Hypothalamus (tissue), 51 donors: ENCODE measurements at places on chromosomes 2 and 18.

DNA sequence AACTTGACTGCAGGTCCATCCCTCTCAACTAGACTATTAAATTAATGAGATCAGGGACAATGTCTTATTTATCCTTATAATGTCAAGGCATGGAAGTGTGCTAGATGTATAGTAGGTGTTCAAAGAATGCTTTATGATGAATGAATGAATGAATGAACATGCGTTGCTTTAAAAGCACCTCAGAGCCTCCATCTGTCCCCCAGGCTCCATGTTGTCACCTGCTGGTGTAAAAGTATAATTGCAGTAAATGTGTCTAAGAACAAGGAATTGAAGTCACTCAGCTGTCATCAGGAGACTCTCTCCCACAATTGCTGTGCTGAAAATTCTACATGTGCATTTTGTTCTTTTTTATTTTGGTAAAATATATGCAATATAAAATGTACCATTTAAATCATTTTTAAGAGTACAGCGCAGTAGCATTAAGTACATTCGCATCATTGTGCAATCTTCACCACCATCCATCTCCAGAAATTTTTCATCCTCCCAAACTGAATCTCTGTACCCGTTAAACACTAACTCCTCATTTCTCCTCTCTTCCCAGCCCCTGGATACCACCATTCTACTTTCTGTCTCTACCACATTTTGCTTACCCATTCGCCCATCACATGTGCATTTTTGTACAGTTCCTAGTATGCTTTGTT lies 52.6 kb downstream of the GNAL start:
- DNase-seq = no peak

GRCh38 chr2:37698931-37699481 lies 27.6 kb upstream of the CDC42EP3 start:
- no peak for DNase-seq

GRCh38 chr2:80560326-80560725 lies 255.8 kb upstream of the LRRTM1 start:
- no peak for DNase-seq

DNA sequence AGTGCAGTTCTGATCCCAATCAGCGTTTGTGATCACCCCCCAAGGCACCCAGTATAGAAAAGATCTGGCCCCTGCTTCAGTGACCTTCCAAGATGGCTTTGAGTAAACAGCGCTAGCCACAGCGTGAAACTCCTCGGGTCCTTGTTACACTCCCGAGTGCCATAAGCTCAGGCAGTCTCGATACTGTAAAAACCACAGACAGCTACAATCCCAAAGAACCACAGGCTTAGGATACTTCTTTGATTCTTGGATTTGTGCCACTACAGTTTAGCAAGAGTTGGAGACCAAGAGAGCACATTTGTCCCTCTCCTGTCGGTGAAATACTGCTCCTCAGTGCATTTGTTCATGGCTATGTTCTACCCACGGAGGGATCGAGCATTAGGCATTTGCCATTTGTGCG lies 352.5 kb upstream of the ZNF521 start:
- DNase-seq = no peak

DNA sequence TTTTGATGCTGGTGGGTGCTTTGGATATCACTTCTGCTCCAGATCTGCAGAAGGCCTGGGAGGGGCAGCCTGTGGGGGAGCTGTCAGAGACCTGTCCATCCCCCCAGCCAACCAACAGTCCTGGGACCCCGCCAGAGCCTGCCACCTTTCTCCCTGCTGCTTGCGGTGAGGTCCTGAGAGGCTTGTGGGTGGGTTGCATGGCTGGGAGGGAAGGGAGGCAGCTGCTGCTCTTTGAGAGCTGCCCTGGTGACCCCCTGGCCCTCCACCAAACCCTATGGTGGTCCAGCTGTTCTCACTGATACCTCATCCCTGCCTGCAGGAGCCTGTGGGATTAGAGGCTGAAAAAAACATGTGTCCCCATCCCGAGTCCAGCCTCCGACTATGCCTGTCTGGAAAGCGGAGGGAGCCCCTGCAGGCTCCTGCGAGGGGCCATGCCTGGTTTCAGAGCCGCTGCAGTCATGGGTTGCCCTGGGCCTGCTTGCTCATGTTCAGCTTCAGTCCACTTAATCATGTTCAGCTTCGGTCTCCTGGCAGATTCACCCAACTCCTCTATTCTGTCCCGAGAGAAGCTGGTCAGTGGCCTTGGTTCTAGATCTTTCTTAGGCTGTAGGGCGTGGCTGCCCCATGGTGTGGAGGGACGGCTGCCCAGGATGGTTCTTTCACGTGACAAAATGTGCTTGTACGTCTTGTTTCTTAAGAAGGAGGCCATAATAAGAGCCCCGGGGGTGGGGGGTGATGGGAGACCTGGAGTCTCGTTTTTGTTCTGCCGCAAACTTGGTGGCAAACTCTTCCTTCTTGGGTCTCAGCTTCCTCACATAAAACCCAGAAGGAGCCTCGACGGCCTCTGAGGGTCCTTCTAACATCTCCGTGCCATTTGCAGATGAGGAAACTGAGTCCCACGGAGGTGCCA lies 98.5 kb downstream of the CTIF start:
- DNase-seq = no peak

DNA sequence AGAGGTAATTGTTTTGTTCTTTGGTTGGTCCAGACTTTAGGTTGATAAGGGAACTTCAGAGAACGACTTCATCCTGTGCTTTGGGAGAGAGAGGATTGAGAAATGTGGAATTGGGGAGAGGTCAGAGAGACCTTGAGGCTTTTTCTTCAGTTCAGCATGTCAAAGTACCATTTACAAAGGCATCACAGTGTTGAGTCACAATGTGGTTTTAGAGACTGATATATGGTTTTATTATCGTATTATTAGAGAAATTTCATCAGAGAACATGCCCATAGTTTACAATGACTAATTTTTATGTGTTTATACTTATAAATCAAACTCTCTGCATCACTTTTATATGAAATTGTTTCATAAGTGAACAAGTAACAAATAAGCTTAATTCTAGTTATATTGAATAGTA lies 626.6 kb downstream of the DSC3 start:
- DNase-seq = no peak

DNA sequence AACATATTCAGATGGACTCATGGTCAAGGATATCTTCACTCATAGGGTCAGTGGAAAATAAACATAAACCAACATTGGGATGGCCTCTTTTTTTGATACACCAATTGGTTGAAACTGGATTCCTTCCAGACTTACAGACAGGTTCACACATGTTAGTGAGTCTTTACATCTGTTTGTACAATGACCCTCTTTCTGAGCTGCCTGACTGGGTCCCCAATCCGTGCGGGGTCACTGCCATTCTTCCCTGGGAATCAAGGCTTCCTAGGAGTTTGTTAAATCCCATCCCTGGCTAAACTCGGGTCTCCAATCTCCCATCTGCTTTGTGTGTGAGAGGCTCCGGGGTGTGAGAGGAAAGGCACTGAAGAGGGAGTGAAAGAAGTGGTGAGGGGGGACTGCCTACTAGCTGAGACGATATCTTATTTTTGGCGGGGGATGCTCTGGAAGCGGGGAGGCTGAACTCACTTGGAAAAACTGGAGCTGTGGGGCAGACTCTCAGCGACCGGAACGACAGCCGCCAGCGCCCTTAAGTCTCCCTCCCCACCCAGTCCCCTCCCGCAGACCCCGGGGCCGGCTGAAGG lies 487 bp downstream of the STARD6 start:
- DNase-seq = no peak

DNA sequence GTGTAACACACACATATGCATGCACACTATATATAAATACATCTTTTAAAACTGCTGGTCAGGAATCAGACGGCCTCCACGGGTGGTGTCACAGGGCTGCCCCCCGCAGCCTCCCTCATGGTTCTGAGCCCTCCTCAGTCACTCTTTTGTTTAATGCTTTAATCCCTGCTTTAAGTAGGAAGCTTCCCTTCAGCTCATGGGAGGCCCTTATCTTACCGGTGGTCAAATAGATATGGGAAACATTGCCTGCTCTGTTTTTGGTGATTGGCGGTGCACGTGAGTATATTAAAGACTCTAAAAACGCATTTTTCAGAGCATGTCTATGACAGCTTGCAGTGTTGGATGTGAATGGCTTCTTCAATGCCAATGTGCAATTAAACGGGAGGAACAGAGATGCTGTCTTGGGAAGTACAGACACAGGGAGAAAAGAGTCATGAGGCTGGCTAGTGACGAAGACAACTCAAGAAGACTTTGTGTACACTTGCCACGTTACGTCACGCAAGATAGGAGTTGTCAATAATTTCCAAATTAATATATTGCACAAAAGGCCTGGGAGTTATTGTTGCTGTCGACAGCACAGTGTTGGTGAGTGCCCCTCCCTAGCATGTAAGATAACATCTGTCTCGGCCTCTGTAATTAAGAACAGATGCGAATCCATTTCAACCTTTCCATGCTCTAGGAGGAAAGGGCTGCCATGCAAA lies 23.3 kb downstream of the GNLY start:
- DNase-seq = no peak

- DNase-seq = no peak
These were observed 106.0 kb downstream of the DTNB start for GRCh38 chr2:25567406-25567805.

DNA sequence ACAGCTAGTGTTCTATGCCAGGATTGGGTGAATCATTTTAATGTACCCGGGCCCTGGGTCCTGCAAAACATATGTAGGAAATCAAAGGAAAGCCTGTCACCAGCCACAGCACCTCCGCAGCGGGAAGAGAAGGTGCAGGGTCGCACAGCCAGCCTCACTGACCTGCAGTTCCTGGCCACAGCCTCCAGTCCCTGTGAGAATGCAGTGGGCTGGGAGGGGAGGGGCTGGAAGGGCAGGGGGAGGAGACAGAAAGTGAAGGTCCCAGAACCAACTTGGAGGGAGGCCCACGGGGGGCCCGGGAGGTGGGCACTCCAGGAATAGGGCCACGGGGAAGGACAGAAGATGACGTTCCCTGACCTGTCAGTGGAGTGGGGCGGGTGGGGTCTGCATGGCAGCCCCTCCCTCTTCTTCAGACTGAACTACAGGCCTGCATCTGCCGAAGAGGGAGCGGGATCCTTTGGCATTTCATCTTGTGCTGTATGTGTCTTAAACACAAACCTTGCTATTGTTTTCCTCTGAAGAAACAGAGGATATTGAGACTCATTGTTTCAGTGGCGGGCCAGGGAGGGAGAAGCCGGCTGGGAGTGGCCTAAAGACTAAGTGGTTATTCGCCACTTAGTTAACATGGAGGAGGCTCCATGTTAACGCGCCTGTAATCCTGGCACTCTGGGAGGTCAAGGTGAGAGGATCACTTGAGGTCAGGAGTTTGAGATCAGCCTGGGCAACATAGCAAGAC lies 7.5 kb downstream of the MAL start:
- DNase-seq = no peak

GRCh38 chr18:62324917-62325805 lies at the start of gene TNFRSF11A:
TNFRSF11A (plus strand) TSS chr18:62325310; CDS start chr18:62325353, 43 bp downstream.
- DNase-seq = no peak

- DNase-seq = no peak
These were observed 157.2 kb upstream of the SLC14A2 start for GRCh38 chr18:45458033-45458432.

DNA sequence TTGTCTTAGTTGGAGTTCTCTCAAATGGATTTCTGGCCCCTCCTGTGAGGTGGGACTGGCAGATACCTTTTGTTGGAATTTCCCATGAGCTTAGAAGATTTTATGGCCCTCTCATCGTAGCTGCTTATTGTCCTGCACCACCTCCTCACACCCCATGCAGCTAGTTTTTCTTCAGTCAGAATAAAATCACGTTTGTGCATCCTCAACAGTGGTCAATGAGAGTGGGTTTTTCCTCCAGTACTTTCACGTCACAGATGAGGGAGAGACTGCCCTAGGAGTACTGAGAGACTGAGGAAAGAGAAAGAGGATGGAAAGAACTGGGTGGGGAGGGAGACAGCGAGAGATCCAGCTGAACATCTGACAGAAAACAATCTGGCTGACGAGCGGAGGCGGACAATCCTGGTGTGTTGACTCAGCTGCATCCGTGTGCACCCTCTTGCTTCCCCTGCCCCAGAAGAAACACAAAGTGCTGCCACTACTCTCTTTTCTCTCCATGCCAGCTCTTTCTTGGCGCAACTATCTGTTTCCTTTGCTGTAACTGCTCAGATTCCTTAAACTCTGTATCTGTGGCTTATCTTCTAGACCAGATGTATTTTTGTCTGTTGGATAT lies 7.4 kb downstream of the RAPGEF4 start:
- DNase-seq = no peak

DNA sequence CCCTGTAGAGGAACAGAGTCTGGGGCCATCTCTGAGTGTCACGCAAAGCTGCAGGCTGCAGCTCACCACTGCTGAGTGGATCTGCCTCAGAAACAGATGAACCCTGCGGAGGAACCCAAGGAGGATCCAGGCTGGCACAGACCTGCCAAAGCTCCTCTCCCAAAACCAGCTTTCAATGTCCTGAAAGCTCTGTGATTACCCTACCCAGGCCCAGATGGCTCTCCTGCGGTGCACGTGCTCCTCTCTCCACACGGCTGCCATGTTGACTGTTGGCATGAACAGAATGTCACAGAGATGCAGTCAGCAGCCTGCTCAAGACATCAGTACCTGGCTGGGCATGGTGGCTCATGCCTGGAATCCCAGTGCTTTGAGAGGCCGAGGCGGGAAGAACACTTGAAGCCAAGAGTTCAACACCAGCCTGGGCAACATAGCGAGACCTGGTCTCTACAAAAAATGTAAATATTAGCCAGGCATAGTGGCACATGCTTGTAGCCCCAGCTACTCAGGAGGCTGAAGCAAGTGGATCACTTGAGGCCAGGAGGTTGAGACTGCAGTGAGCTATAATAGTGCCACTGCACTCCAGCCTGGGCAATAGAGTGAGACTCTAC lies 216.8 kb downstream of the MGAT5 start:
- no peak for DNase-seq

DNA sequence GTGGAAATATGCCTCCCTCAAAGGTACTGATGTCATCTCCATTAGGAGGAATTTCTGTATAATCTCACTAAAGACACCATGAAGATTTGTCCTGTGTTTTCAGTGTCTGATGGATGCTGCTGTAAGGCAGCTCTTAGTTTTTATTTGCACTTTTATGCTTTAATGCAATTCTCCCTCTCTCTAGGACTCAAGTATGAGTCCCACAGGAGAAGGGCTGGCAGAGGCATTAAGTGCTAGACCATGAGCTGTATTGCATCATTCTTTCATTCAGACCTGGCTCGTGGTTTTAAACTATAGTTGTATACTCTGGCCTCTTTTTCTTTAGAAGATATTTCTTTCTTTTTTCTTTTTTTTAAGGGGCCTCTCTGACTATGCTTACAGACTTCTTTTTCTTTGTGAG lies 805.6 kb downstream of the DPP10 start:
- DNase-seq = no peak

GRCh38 chr2:223602972-223603371 lies 811 bp upstream of the SCG2 start:
- DNase-seq = no peak

- peak; percentile 21 for DNase-seq
These were observed 995 bp upstream of the RTN4 start for GRCh38 chr2:55051026-55051866.

DNA sequence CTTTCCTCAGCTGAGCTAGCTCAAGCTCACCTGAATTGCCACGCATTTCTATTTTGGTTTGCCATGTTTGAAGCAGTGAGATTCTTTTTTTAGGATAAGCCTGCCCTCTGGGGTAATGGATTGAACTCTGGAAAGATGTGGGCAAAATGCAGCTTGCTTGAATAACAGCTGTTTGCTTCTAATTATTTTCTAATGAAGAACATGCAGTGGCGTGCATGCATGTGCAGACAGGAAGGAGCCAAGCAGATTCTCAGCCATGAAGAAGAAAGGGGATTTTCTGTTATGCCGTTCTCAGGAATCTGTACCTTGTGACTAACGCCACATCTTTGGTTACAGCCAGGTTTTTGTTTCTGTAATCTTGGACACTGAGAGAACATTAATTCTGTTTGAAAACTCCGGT lies 171.2 kb downstream of the ANTXR1 start:
- DNase-seq = no peak

- no peak for DNase-seq
These were observed 130.5 kb upstream of the SLC1A4 start for GRCh38 chr2:64858541-64859311.
